ENCODE measurements at places on chromosomes 4 and X. TPM values are rescaled to one million over a fixed set of nuclear protein-coding genes. Genes with fewer than 3 reads are reported as not detected.

The NOA1 gene
- total RNA-seq = 11.3 TPM

The DCAF4L1 gene
- 0.15 TPM for total RNA-seq

The COX7B gene
- 192 TPM for total RNA-seq

The SLC7A11 gene
- total RNA-seq = 13.2 TPM

The MGAT4D gene
- total RNA-seq = not detected

The SHOX gene
- total RNA-seq = not detected

The P2RY8 gene
- 6.9 TPM for total RNA-seq

The SGMS2 gene
- total RNA-seq = 88.8 TPM

The KIAA1210 gene
- total RNA-seq = not detected

The OTC gene
- total RNA-seq = 0.87 TPM

The UGT8 gene
- total RNA-seq = 4.2 TPM

The UGT2B15 gene
- not detected for total RNA-seq

The MEPE gene
- total RNA-seq = not detected

The SPARCL1 gene
- 241 TPM for total RNA-seq

The ARX gene
- total RNA-seq = 0.26 TPM

The CENPI gene
- total RNA-seq = 5.2 TPM

The TMPRSS11D gene
- total RNA-seq = not detected

The ARL9 gene
- total RNA-seq = not detected

The ZAR1 gene
- 0.18 TPM for total RNA-seq

The NCAPG gene
- total RNA-seq = 3.0 TPM

The GPRASP1 gene
- total RNA-seq = 4.0 TPM

The SHROOM3 gene
- 46.4 TPM for total RNA-seq

The ANK2 gene
- total RNA-seq = 31.5 TPM

The ADRA2C gene
- total RNA-seq = 3.2 TPM

The AWAT2 gene
- not detected for total RNA-seq

The RPS3A gene
- 1,429 TPM for total RNA-seq

The SPACA5 gene
- total RNA-seq = not detected

The FTHL17 gene
- not detected for total RNA-seq

The GPR101 gene
- not detected for total RNA-seq

The PAK3 gene
- total RNA-seq = 2.1 TPM

The BST1 gene
- 20.8 TPM for total RNA-seq

The MAGEB6 gene
- total RNA-seq = not detected

The RAB40A gene
- total RNA-seq = 0.21 TPM

The NOP14 gene
- 20.4 TPM for total RNA-seq
